ENCODE measurements at places on chromosomes 16 and 17.

DNA sequence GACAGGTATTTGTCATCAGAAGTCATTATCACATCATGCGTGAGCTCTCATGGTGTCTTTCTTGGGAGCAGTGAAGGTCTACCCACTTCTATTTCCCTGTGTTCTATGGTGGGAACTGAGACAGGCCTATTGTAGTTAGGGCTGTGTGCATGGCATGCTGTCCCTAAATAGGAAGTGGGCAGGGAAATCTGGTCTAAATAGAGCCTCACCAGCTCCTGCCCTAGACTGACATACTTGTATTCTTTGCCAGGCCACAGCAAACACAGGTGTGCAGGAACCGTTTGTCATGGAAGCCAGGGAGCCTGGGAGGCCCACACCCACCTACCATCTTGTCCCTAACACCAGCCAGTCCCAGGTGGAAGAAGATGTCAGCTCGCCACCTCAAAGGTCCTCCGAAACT is 10.1 kb downstream of the SLC7A6 start:
- DNase-seq: no peak

GRCh38 chr16:1073262-1073558 is 663 bp downstream of the SSTR5 start:
- DNase-seq: no peak

DNA sequence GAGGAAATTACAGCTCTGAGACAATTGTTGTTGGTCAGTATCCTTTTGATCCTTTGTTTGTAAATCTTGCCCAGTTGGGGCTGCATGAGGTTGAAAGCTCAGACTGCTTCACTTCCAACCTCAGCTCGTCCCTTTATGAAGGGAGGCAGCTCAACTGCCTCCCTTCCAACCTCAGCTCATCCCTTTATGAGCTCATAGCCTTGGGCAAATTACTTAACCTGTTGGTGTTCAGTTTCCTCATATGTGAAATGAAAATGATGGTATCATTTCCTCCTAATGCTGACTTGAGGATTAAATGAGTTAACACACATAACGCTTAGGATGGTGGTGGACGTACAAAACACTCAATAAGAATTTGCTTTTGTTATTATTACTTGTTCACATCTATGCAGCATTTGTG is 265.1 kb downstream of the CDH13 start:
- DNase-seq: no peak

- no peak for DNase-seq
Measured at GRCh38 chr17:29016345-29017210, 10.7 kb upstream of the SEZ6 start.

DNA sequence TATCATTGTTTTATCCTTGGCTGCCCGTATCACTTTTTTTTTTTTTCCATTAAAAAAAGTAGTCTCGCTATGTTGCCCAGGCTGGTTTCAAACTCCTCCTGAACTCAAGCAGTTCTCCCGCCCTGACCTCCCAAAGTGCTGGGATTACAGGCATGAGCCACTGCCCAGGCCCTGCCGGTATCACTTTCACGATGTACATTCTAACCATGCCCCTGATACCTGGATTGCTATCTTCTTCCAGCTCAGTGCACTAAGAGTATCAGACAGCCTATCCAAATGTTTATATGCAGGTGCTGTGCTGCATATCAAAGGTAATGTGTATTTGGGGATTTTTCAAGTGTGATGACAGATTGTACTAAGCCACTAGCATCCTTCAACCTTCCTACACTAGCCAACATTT is 14.2 kb downstream of the MOSMO start:
- no peak for DNase-seq

DNA sequence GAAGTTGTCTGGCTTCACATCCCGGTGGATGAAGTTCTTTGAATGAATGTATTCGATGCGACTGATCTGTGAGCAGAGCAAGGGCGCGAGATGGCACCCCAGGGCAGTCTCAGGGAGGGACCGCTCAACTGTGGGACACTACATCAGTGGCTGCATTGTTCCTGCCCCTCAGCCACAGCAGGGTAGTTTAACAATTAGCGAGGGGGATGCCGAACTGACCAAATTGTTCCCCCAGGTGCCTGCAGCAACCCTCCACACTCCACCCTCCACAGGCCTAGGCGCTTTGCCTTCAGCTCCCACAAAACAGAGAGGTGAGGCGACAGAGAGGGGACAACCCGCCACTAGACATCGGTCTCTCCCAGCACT is 20.3 kb downstream of the CSNK1D start:
- no peak for DNase-seq

- DNase-seq: no peak
Measured at GRCh38 chr16:68490358-68490757, 42.0 kb upstream of the SMPD3 start.

GRCh38 chr16:28182183-28182582 is 29.6 kb downstream of the XPO6 start:
- no peak for DNase-seq

DNA sequence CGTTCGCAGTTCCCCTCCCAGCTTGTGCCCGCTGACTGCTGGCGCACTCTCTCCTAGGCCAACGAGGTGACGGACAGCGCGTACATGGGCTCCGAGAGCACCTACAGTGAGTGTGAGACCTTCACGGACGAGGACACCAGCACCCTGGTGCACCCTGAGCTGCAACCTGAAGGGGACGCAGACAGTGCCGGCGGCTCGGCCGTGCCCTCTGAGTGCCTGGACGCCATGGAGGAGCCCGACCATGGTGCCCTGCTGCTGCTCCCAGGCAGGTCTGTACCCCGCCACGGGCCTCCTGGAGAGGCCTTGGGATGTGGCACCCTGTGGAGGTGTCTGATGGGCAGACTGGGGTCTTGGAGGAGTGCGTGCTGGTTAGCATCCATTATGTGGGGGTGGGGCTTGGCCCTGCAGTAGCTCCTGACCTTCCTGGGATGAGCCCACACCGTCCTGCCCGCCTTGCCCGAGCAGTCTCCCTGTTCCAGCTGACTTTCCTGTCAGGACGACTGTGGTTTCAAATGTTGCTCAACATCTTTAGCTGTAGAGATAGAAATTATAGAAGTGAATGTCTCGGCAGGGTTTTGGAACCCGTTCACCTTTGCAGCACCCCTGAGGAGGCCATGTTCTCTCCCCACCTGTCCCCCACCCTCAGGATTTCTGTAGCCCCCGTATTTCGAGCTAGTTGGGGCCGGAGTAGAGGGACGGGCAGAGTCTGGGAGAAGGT is 44.9 kb upstream of the CAPN15 start:
- no peak for DNase-seq

DNA sequence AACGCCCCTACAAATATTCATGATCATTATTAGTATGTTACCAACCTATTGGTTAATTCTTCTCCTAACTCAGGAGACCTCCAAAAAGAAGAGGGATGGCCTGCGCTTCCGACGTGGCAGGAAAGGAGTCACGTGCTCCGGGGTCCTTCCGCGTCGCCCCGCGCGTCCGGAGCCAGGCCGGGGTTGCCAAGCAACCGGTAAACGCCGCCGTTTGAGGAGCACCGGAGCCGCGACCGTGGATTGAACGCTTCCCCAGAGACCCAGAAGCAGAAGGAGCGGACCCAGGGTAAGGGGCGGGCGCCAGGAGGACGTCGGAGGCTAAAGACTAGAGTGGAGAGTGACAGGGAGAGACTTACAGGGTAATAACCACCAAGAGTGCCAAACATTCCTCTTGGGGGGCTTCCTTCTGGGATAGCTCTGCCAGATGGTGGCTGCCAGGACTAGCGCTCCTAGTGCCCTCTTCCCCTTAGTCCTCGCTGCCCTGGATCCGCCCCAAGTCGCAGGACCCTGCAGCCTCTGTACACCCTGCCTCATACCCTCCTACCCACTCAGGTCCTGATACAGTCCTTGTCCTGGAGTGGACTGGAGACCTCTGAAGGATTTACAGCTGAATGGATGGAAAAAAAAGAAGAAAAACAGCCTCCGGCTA is at the start of gene DNAI2:
DNAI2 (plus strand) TSS at position 175 of the 649 bp plus-strand sequence. CDS start 7,584 bp downstream, outside the sequence.
- DNase-seq: no peak

GRCh38 chr17:80848449-80849102 is 143.1 kb upstream of the CHMP6 start:
- no peak for DNase-seq

DNA sequence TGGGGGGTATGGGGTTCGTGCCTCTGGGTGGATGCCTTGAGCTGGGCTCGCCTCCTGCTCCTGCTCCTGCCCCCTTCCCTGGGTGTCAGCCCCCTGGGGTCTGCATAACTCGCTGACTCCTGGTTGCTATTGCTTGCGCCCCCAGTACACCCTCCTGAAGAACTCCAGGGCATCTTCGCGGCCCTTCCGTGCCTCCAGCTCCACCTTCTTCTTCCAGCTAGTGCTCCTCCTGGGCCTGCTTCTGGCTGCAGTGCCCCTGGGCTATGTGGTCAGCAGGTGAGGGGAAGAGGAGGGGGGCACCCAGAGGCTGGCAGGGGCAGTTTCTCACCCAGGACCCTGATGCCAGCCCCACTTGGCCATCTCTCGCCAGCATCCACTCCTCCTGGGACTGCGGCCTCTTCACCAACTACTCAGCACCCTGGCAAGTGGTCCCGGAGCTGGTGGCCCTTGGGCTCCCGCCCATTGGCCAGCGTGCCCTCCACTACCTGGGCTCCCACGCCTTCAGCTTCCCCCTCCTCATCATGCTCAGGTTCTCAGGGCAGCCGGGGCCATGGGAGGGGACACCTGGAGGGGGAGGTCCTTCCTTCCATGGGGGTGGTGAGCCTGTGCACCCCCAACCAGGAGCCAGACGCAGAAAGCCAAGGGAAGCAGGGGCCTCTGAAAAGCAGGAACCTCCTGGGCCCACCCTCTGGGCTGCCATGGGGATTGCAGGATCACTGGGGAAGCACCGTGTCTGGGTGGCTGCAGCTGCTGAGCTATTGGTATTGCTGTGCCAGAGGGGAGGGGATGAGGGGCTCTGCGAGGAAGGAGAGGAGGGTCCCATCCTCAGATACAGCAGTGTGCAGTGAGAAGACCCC is 7.8 kb upstream of the C17orf99 start:
- no peak for DNase-seq

DNA sequence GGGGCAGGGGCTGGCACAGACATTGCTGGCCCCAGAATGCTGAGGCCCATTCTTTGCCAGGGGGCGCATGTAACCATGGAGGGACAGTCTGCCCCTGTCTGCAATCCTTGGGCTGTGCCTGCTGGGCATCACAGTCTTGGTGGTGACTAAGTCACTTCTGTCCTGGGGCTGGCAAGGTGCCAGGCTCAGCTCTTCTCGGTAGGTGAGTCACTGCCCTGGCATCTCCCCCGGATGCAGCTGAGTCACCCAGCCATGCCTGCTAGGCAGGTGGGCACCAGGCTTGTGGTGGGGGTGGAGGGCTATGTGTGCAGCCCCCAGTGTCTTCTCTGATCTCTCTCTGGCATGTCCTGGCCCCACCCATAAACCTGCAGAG is 5.6 kb downstream of the RARA start:
- peak; percentile 42 for DNase-seq

GRCh38 chr17:72116661-72117521 is 3.9 kb upstream of the SOX9 start:
- DNase-seq: no peak

DNA sequence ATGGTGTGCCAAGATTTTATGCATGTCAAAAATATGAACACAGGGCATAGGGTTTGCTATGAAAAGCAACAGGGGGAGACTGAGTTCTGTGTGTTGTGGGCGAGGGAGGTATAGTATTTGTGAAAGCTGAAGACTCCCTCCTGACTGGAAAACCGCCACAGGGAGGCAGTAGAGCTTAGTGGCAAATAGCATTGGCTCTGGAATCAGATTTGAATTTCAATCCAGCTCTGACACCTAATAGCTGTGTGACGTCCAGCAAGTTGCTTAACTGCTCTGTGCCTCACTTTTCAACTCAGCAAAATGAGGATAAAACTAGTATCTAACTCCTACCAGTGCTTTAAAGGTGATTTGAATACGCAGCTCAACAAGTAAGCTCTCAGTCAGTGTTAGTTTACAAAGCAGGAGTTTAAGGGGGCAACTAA is 22.0 kb downstream of the KPNA2 start:
- DNase-seq: peak; percentile 23

DNA sequence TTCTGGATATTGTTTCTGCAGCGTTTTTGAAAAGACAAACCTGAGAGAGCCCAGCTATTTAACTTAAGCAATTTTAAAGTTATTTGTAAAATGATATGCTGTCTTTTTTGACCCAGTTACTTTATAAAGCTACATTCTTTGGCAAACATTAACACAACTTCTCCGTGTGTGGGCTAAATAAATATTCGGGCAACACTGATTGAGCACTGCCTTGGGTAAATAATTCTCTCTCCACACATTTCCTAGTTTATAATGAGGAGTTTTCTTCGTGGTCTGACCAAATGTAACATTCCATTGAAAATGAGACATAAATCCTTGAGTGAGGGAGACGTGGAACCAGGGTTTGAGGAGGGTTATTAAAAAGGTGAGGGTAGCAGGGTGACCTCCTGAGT is 142.8 kb downstream of the WWOX start:
- DNase-seq: no peak

GRCh38 chr16:12878973-12879372 is 22.4 kb upstream of the SHISA9 start:
- no peak for DNase-seq

GRCh38 chr17:66373944-66374817 is 71.8 kb downstream of the PRKCA start:
- DNase-seq: no peak

- no peak for DNase-seq
Measured at GRCh38 chr16:80314042-80314441, 226.8 kb upstream of the DYNLRB2 start.

GRCh38 chr17:57625957-57626356 is 119.1 kb downstream of the CCDC182 start:
- DNase-seq: no peak

DNA sequence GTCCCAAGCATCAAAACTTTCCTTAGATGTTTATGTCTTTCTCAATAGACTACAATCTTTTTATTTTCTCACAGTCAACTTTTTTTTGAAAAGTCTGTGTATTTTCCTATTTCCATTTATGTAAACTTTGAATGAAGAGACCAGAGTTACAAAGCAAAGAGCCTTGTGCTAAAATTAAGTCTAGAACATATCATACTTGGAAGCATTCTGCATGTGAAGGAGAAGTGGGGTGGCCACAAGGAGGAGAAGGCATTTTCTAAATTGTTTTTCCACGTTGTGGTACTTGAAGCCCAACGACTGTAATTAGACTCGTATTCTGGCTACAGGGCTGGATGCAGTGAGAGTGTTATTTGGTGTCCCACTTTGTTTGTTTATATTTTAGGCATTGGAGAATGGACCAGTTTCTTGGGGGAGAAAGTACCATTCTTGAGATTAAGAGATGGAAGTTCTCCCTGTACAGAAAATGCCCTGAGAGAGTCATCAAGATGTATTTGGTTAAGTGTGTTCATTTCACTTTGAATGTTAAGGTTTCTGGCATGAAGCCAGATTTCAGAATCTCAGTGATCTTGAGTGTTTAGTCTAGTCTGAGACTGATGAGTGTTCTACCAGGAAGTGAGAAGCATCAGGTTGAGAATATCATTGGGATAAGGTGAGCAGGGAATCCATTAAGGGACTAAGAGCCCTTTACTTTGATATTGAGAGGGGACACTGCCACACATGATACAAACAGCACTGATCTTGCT is 71.6 kb downstream of the MAP2K6 start:
- DNase-seq: no peak

DNA sequence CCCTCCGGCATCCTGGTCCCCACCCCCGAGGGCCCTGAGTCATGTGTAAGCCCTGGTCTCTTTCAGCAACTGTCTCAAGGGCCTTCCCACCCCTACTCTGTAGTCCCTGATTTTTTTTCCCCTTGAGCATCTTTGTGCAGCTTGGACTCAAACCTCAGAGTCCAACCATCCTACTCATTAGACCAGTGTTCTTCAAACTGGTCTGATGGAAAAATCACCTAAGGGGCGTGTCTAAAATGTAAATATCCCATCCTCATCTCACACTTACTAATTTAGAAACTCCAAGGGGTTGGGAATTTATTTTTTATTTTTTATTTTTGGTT is 624 bp downstream of the G6PC3 start:
- DNase-seq: no peak

GRCh38 chr17:47882695-47883588 is 13.1 kb upstream of the SP2 start:
- DNase-seq: no peak
